Foreskin keratinocyte (primary cell): ENCODE measurements at places on chromosomes 3 and 15.

- DNase-seq = peak; percentile 22
Observed at GRCh38 chr3:181699171-181699903, 12.4 kb upstream of the SOX2 start.

GRCh38 chr3:113912552-113913236 is 35.1 kb upstream of the ZDHHC23 start:
- peak; percentile 79 for DNase-seq

GRCh38 chr3:88661433-88661824 is 446.0 kb upstream of the EPHA3 start:
- DNase-seq = no peak

DNA sequence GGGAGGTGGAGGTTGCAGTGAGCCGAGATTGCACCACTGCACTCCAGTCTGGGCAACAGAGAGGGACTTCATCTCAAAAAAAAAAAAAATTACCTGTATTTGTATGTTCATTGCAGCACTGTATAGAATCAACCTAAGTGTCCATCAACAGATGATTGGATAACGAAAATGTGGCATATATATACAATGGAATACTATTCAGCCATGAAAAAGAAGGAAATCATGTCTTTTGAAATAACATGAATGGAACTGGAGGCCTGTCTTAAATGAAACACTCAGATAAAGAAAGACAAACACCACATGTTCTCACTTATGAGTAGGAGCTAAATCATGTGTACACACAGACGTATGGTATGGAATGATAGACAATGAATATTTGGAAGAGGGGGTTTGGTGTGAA is 59.4 kb upstream of the MEF2A start:
- no peak for DNase-seq

- no peak for DNase-seq
Observed at GRCh38 chr3:51975852-51976549, 1.1 kb downstream of the ABHD14A start.
